ENCODE measurements at places on chromosomes 4 and X.
A peak's percentile ranks its signal among the peaks of the same experiment; 100 is the strongest.

GRCh38 chrX:134406356-134407064, 53.5 kb upstream of the HPRT1 start:
- no peak for DNase-seq

DNA sequence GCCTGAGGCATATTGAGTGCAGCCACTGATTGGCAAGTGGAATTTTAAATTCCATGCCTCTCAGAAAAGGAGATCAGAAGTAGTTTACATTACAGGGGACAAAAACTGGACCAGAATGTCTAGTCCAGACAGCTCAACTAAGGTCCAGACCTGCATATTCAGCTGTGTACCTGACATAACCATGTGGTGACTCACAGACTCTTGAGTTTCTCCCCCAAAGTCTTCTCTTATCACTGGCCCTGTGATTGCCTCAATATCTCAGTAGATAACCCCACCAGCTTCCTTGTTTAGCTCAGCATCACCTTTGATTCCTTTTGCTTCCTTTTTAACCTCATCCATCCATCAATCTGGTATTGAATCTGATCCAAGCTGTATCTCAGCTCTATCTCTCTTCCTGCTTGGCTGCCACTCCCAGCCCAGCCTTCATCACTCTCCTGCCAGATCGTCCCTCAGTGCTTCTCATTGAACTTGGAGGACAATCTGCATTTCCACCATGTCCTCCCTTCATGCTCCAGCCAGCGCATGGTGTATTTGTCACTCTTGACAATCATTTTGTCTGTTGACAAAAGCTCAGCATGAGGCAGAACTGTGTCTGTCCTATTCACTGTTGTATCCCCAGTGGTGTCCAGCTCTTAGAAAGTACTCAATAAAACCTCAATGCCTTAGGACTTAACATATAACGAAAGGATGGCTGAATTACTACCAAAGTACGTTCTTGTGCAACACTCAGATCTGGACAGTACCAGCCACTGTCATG, 27.8 kb upstream of the SLC2A9 start:
- DNase-seq: no peak

DNA sequence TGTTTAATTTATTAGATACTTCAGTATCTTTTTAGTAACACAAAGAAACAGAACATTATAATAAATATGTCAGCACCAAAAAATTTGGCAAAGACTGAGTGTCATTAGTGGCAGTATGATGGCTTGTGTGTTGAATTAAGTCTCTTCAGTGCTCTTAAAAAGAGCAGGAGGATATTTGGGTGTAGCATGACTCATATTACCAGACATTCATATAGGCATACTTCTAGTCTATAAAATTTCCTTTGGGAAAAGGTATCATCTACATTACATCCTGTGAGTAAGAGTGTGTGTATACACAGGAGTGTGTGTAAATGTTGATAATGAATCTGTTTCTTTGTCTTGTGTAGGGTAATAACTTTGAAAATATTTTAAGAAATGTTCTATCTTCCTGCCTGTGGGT, 135.7 kb downstream of the CNKSR2 start:
- no peak for DNase-seq

GRCh38 chr4:24888475-24889344, 24.1 kb downstream of the CCDC149 start:
- no peak for DNase-seq

- no peak for DNase-seq
These were observed 96.7 kb downstream of the PPP2R2C start for GRCh38 chr4:6375620-6376295.

DNA sequence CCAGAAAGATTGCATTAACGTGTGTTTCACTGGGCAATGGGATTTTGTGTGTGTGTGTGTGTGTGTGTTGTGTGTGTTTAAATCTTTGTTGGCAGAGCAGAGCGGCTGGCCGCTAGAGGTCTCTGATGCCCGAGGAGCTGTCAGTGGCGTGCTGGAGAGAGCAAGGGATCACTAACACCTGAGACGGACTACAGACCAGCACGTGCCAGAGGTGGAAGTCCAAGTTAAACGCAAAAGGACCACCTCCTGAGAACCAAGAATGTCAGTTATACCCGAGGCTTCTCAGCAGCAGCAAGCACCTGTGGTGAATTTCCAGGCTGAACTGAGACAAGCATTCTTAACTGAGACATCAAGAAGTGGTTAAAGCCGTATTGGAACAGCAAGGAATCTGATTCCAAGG, 9.0 kb upstream of the SLC25A14 start:
- peak; percentile 40 for DNase-seq

GRCh38 chr4:42404001-42404400, 6.7 kb downstream of the SHISA3 start:
- no peak for DNase-seq

DNA sequence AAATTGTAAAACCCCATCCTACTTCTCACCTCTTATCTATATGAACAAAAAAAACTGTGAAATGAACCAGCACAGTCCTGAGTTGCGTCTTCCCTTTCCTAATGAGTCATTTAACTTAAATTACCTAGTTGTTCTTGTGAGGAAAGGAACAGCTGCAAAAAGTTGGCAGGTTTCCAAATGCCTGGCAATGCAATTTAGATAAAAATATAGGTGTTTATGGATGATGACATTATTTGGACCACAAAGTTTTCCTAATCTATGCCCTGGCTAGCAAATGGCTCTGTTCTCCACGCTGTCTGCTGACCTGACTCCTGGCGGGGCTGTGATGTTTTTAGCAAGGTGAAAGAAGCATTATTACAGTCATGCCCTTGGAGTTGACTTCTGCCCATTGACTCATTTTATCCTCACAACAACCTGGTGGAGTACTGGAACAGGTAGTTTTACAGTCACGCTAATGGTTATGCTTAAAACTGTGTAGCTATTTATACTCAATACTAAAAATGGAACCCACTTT, 29.8 kb upstream of the RELL1 start:
- DNase-seq: no peak

DNA sequence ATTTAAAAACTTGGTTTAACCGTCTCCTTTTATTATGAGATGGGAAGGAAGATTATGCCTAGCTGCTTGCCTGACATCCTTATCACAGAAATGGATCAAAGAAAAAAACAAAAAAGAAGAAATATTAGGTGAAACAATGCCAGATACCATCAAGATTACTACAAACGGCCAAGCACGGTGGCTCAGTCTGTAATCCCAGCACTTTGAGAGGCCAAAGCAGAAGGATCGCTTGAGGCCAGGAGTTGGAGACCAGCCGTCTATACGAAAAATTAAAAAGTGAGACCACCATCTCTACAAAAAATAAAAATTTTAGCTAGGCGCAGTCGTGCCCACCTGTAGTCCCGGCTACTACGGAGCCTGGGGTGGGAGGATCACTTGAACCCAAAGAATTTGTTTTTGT, 2.3 kb downstream of the FRYL start:
- no peak for DNase-seq

GRCh38 chr4:173485164-173485563, 44.9 kb downstream of the HAND2 start:
- DNase-seq: no peak

- DNase-seq: no peak
These were observed 101.9 kb downstream of the AMMECR1 start for GRCh38 chrX:110216027-110216426.

DNA sequence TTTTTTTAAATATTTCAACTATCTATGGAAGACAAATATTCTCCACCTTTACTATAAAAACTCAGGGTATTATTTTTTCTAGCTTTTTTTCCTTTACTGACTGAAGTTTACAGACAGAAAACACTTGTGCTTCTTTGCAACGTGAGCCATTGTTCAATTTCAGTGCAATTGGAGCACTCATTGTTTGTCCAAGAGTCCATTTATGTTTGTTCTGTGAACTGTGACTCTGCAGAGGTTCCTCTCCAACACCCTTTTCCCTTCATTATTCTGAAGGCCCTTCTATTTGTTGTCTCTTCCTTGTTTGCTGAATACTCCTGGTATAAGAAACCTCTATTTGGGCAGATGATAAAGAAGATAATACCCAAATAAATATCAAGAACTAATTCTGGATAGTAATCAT, 37.4 kb downstream of the DAPP1 start:
- DNase-seq: no peak

GRCh38 chr4:56417396-56417795, 18.0 kb downstream of the PPAT start:
- DNase-seq: no peak

DNA sequence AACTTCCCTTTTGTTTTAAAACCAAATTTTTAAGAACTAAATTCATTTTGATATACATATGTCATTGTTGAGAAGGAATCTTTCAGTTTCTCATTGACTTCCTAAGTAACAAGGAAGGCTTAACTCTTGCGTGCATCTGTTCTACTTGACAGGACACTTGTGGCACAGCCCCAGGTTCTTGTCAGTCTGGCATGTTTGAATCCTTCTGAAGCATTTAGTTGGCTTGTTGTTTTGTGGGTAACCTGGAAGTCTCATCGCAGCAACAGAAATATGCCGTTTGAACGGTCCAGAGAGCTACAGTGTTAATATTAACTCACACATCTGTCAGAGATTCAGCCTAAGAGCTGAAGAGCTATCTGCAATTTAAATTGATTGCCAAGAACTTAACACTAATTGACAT, 76.0 kb downstream of the GLRA3 start:
- no peak for DNase-seq

DNA sequence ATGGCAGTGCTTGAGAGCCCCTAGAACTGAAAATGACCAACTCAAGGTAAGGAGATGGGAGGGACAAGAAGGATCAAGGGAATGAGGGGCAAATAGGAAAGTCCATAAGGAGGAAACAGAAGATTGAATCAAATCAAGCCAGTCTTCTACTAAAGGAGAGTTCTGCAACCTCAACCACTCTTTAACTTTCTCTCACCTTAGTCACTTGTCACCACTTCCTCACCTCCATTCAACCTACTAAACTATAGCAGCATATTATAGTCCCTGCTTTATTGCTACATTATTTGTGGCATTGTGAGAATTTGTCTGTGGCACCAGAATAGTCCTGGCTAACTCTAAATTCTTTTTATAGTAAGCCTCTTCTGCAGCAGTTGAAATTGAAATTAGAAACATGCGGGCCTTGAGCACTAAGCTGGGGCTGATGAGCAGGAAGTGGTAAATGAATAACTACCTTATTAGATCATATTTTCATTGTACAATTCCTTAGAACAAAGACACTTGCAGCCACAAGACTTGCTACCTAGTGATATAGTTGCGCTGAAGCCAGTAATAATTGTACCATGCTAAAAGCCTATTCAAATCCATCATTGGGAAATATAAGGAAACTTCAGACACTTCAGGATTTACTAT, 336.9 kb downstream of the ZNF674 start:
- no peak for DNase-seq

DNA sequence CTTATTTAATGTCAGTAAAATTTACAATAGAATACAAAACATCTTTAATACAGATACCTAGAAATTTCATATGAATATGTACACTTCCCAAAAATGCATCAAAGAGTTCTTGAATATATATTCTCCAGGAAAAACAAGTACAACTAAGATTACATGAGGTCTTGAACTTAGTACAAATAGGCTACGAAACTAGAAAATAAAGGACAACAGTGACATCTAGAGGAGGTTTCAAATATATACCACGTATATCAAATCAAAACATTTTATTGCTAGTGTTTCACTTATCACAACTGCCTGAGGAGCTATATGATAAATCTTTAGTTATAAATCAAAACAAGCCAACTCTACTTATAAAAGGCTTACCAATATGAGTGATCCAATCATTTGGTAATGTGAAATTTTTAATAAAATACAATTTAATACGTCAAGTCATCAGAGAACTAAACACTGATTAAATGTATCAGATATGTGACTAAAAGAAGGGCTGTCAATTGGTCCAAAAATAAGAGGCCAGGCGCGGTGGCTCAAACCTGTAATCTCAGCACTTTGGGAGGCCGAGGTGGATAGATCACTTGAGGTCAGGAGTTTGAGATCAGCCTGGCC, 36.6 kb downstream of the ANAPC10 start:
- peak; percentile 50 for DNase-seq

DNA sequence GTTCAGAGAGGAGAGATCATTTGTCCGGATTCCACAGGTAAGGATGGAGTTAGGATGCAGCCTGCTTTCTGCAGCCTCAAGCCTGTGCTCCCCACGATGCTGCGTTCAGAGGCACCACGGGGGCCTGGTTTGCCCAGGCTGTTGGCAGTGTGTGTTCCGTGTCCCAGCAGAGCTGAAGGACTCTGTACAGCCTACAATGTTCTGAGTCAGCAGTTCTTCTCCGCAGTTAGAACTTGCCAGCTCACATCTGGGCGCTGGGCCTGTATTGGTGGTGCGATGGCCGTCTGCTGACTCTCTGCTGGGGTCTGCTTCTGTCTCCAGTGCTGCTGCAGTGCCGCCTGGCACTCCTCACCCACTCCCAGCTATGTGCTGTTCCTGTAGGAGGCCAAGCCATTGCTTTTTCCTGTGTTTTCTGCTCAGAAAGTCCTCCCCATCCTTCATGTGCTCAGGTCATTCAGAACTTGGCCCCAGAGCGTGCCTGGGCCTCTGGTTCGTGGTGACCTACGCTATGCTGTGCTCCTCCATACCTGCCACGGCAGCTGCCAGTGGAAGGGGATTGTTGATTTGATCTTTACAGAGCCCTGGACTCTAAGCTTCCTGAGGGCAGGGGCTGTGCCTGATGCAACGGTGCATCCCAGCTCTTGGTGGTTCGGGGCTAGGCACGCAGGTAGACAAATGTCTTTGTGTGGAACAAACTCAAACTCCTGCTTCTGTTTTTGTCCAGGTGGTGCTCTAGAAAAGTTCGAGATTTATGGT, 42.6 kb upstream of the TADA2B start:
- DNase-seq: no peak

DNA sequence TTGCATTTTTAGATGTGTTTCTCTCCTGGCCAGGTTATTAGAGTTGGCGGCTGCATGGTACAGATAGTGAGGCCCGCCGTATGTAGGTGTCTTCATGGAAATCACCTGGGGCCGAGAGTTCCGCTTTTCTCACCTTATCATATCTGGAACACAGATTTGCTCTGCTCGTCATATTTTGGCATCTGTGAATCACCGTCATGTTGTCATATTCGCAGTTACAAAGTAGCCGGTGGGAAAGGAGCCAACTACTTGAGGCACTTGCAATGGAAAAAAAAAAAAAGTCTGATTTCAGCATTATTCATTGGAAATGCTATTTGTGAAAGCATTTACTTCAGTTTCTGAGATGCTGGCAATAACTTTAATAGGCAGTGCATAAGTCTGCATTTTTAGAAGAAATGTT, 1715.2 kb upstream of the TENM3 start:
- no peak for DNase-seq

DNA sequence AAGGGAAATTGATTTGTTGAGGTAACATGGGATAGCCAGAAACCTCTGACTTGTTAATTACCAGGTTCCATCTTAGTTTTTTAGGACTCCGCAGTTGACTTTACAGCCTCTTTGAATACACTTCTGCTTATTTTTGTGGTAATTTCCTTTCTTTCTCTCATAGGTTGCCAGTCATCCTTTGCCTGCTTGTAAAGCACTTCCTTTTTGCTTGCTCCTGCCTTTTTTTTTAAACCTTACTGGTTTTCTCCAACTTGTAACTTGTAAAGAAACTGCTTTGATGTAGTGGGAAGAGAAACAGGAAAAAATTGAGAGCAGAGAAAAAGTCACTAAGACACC, 2.6 kb downstream of the PGK1 start:
- no peak for DNase-seq
